ENCODE measurements at places on chromosomes 16 and 17. TPM values are rescaled to one million over a fixed set of nuclear protein-coding genes. Genes with fewer than 3 reads are reported as not detected.

The SDR42E2 gene
- not detected for total RNA-seq

The HS3ST6 gene
- total RNA-seq = not detected

The TBC1D26 gene
- under 0.01 TPM for total RNA-seq

The KRTAP4-6 gene
- total RNA-seq = not detected

The NAGS gene
- 0.36 TPM for total RNA-seq

The NLRP1 gene
- total RNA-seq = 33.0 TPM

The DNAI2 gene
- not detected for total RNA-seq

The PYCARD gene
- total RNA-seq = 61.5 TPM

The COQ7 gene
- 17.4 TPM for total RNA-seq

The ITGAD gene
- not detected for total RNA-seq

The MAP3K14 gene
- total RNA-seq = 3.6 TPM

The LDAF1 gene
- 65.5 TPM for total RNA-seq

The TP53TG3F gene
- not detected for total RNA-seq

The PPY gene
- not detected for total RNA-seq

The CD7 gene
- not detected for total RNA-seq

The ARMC5 gene
- 12.7 TPM for total RNA-seq

The ST6GALNAC2 gene
- 0.59 TPM for total RNA-seq

The ADAM11 gene
- 0.36 TPM for total RNA-seq

Data from osteoblast (primary cell).